ENCODE measurements at places on chromosomes 13 and 19.
A peak's percentile ranks its signal among the peaks of the same experiment; 100 is the strongest.

GRCh38 chr19:47601180-47601904 lies 7.6 kb upstream of the BICRA start:
- no peak for DNase-seq

DNA sequence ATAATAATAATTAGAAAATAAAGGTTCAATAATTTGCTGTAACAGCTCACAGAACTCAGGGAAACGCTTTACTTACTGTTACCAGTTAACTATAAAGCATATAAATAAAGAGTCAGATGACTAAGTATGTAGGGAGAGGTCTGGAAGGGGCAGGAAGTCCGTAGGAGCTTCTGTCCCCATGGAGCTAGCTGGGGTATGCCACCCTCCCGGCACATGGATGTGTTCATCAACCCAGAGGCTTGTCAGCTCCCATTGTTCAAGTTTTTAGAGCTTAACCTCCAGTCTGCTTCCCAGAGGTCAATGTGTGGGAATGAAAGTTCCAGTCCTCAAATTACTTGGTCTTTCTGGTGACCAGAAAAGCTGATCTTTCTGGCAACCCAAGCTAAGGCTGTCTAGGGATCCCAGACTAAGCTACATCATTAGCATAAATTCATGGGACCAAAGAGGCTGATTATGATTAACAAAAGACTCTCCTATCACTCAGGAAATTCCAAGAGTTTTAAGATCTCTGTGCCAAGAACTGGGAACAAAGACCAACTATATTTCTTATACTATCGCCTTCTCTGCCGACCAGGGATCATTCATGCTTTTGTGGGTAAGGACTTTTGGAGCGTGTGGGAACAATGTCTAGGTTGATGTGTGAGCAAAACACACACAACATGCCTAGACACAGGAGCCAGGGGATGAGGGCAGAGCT lies 31.7 kb upstream of the ZNF507 start:
- DNase-seq, result no peak

DNA sequence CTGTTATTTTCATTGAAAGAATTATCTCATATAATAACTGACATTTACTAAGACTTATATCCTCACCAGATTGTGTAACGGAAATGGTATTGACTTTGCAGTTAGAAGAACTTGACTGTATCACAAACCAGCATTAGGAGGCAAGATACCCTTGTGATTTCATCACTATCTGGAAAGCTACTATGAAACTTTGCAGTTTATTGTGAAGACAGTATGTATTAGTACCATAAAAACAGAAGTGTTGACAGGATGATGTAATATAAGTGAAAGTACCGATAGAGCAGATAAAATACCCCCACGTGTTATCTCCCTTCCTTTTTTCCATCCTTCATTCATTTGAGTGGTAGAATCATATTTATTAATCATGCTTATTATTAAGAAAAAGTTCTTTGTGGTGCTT lies 365.7 kb upstream of the KLHL1 start:
- no peak for DNase-seq

- DNase-seq, result no peak
These were observed 5.1 kb downstream of the OR7A10 start for GRCh38 chr19:14843578-14843977.

DNA sequence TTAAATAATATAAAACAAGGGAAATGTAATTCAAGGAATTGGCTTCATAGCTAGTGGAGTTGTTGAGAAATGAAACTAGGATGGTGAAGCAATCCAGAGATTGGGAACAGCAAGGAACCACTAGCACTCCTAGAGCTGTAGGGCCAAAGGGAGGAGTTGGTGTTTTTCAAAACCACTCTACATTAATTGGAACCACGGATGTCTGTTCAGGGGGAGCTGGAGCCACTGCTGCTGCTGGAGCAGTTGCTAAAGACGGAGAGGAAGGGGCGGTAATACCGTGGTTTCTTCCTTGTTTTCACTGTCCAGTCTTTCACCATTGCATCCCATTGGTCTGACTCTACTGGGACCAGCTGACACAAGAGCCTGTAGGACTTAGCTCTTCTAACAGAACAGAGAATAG lies 8.5 kb downstream of the DNAJC15 start:
- DNase-seq, result no peak

DNA sequence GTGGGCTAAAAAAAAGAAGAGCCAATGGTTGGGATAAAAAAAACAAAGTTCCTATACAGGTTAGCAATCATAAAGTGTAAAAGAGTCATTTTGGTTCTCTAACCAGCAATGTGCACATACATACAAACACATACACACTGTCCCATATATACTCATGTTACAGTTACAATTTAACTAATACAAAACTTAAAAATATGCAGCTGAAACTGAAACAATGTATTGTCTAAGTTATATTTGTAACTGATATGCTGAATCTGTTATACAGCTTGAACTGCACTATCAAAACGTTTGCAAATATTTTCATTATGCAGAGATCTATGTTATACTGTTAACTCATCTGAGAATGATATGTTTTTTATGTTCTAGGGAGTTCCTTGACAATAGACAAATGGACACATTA lies 173.7 kb downstream of the KLF12 start:
- DNase-seq, result no peak

DNA sequence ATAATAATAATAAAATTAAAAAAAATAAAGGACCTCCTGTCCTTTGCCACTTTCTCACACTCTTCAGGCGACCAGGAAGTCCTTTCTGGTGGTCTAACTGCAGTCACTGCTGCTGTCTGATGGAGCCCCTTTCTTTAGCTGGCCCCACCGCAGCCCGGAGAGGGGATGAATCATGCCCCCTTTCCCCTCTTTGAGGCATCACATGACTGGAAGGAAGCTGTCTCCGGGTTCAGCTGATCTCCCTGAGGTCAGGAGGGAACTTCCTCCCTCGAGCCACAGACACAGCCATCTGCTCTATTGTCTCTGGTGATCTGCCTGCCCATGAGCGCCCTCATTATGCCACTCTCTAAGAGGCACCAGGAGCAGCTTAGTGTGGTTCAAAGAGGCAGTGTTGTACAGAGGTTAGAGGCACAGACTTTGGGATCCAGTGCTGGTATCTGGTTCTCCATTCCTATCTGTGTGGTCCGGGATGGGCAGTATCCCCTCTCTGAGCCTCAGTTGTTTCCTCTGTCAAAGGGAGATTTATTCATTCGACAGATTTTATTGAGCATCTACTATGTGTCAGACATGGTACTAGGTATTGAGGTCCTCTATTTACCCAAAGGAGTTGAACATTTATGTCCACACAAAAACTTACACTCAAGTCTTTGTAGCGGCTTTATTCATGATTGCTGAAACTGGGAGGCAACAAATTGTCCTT lies 30.0 kb downstream of the VAV1 start:
- DNase-seq, result no peak

- no peak for DNase-seq
These were observed 420.7 kb downstream of the OXGR1 start for GRCh38 chr13:96573563-96573962.

DNA sequence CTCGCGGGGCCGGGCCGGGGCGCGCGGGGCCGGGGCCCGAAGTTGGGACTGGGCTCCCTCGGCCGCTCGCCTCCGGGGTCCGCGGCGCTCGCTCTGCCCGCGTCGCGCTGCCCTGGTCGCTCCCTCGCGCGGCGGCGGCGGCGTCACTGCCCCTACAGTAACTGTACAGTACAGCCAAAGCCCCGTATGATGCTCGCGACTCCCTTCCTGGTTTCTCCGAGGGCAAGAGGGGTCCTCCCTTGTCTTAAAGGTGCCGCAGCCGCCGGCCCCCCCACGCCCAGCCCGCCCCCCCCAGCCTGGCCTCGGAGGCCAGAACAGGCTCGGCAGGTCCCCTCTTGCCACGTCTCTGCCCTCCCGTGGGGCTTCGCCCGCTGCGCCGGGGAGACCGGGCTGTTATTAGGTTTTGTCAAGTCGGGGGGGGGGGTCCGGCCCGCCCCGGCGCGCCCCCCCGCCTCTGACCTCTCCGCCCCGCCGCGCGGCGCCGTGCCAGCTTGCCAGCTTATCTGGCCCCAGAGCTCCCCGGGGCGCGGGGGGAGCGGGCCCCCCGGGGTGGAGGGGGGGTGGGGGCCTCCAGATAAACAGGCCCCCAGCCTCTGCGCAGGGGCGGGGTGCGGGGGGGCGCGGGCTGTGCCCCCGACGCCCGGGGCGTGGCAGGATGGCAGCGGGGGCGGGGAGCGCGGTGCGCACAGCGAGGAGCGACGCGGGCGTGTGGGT lies at the start of gene ZBTB7A:
Gene ZBTB7A (minus strand): TSS at position 218 of the 714 bp plus-strand sequence. CDS start 11,667 bp downstream, outside the sequence.
- peak; percentile 61 for DNase-seq

- no peak for DNase-seq
These were observed at the start of gene LCP1 for GRCh38 chr13:46181840-46182490. TSS of gene LCP1 (minus strand) at chr13:46182177. CDS start at chr13:46159662, 22,515 bp downstream.

DNA sequence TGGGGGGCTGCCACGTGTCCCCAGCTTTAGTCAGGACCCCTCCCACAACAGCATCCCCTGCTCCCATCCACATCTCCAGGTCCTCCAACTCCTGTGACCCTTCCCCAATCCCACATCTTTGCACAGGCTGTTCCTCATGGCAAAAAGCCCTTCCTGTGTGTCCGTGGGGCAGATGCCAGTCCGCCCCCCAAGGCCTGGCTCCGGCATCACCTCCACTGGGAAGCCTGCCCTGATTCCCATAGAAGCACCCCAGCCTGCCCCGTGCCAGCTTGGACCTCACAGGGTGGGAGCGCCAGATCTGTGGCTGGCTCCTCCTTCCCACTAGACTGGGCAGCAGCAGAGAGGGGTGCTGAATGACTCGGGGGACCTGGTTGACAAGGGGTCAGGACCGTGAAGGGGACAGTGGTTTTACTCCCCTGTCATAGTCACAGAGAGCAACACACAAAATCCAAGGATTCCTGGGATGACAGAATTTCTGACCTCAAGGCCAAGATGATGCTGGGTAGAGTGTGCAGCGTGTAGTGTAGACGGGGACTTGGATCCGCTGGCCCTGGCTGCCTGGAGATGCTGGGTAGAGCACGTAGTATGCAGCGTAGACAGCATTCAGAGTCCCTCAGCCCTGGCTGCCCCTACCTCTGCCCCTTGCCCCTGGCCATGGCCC lies 13.3 kb downstream of the KLF2 start:
- DNase-seq, result no peak

GRCh38 chr19:43760941-43761340 lies 6.2 kb upstream of the SMG9 start:
- DNase-seq, result peak; percentile 48

DNA sequence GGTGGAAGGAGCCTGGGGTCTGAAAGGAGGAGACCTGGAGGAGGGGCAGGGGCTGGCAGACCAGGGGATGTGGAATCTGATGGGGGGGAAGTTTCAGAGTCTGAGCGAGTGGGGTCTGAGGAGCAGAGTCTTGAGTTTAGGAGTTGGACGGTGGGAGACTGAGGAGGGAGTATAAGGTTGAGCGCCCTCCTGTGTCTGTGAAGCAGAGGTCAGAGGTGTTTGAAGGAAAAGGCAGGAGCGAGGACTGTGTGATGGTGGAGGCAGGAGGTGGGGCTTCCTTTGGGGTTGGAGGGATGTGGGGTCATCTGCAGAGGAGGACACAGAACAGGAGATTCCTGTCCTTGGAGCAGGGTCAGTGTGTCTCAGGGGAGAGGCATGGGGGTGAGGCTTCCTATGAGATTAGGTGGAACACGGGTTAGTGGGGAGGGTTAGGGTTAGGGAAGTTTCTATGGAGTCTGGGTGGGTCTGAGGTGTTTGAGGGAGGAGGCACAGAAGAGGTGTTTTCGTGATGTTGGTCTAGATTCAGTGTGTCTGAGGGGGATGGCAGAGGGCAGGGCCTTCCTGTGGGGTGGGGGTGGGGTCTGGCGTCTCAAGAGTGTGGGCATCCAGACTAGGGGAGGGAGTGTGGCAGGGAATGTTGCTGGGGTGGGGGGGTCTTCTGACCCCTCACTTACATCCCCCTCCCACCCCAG lies 8.3 kb downstream of the RYR1 start:
- DNase-seq, result no peak

DNA sequence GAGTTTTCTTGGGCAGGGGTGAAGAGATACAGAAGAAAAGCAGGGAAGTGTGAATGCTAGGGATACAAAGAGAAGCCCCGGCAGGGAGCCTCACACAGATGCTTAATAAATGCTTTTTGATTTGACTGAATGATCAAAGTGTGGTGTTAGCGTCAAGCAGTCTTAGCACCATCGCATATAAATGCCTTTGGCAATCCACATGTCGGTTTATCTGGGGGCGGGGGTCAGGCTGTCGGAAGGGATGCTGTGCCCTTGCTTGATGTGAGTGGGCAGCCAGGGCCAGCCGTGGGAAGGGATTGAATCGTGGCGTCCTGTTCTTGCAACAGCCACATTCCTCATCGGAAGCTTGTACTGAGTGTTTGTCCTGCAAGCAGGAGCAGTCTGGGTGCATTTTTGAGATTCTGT lies 173.1 kb downstream of the LACC1 start:
- peak; percentile 70 for DNase-seq

- no peak for DNase-seq
These were observed 232.9 kb upstream of the STARD13 start for GRCh38 chr13:33518452-33518851.

- no peak for DNase-seq
These were observed 21.7 kb downstream of the NALCN start for GRCh38 chr13:101394605-101395004.

DNA sequence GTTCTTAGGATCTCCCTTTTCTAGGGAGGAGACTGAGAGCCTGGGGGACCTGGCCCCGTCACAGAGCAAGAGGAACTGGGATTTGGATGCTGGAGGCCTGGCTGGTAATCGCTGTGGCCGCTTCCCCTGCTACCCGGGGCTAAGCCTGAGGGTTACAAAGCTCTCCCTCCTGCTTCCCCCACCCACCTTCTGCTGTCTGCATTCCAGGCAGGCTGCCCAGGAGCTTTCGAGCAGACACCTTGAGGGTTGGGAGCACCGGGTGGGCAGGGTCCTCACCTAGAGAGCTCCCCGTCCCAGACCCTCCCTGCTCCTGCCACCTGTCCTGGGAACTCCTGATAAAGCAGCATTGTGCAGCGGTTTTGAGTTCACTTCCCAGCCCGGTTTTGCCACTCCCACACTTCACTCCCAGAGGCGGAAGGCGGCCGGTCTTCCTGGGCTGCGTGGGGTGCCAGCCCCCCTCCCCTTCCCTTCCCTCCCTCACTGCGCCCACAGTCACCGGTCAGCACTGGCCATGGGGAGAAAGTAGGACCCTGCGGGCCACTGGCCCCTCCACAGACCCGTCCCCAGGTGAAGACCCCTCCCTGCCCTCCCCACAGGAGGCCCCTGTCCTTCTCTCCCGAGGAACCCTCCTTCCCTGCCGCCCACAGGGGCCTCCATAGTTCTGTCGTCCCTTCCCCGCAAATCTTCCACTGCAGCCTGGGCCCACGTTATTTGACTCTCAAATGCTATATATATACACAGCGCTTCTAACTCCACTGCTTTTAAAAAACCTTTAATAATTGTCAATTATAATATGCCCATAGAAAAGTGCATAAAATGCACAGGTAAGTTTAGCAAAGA lies 8.1 kb downstream of the PAK4 start:
- no peak for DNase-seq
